ENCODE measurements at places on chromosomes 2 and 18.

DNA sequence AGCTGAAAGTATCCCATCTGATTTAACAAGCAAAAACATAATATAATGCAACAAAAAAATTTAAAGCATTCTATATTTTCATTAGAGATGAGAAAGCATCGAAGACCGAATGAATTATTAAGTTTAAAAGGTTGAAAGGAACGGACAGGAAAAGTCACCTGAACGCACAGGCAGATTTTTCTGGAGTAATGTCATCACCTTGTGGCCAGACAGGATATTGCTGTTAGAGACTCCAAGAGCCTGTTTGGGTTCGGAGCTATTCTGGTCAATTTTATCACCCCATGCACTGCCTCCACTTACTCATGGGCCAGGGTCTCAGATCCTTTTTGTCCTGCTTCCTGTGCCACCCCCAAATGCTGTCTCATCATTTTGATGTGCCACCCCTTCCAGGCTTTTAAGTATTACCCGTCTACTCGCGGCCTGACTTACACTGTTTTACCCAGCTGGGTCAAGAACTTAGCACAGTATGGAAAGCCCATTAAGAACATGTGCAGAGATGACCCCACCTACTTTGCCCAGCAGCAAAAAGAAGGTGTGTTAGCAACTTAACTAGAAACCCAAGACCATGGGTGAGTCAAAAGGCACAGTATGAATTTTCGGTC lies 27.3 kb downstream of the GKN2 start:
- peak; percentile 71 for DNase-seq

DNA sequence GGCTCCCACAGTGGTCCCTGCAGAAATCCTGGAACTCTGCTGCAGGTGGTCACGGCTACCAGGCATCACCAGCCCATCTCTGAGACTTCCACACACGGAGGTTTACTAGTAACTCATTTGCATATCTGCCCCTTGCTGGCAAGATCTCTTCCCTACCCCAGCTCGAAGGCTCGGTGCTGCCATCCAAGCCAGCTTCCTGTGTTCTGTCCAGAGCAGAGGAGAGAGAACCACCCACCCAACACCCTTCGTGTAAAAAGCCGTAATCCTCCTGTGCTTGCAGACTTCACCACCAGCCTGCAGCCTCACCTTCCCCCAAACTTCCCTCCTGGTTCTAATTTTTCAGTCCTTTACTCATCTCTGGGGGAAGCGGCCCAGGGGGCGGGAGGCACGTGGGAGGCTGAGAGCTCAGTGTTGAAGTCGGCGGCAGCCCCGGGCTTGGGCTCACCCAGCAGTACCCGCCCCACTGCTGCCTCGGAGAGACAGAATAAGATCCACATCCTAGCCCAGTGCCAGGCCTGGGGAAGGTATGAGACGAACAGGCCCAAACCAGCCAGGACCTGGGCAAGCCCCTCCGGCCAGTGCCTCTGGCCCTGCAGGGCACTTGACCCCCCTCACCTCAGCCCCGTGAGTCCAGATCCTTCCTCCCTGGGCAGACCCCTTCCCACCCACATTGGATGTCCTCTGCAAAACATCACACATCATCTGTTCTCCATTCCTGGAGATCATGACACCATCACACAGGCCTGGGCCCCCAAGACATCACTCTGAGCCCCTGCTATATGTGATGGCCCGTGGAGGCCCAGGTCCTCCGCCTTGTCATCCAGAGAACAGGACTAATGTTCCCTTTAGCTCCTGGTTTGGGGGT lies 145.8 kb upstream of the ID2 start:
- DNase-seq, result no peak

- DNase-seq, result no peak
Observed at GRCh38 chr2:60867848-60868247, 13.5 kb upstream of the REL start.

- DNase-seq, result no peak
Observed at GRCh38 chr18:78822949-78823285, 156.7 kb upstream of the SALL3 start.

DNA sequence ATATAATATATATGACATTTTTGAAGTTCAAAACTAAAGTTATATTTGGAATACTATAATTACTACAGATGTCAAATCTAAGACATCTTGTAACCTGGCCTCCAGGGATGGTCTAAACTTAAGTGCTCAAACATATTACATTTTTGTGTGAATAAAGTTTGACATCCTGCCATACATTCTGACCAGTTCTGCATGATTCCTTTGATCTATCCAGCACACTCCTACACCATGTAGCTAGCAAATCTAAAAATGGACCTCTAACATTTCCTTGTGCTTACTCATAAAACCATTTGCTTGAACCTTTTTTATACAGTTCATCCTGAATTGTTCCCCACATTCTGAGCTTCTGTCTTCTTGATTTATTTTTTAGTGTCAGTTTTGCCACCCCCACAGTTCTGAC lies 294.3 kb upstream of the ZNF804A start:
- no peak for DNase-seq

- DNase-seq, result no peak
Observed at GRCh38 chr18:80229363-80229762, 18.0 kb downstream of the PARD6G start.

DNA sequence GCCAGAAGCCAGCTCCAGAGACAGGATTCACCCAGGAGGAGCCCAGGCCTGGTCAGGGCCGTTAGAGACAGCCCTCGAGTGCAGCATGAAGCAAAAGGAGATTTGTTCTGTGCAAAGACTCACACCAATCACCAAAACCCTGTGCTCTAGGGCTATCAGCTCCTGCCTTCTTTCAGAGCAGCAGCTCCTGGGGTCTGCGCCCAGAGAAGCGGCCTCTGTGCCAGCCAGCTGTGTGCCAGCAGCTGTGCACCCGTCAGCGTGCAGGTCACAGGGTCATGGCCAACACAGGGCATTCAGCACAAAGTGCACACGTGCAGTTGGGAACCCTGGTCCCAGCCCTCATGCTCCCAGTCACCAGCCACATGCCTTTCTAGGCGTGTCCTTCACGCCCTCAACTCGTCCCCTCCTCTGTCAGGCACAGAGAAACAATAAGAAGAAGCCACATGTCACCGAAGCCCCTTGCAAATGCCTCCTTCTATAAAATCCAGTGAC lies 49.3 kb downstream of the ZNF516 start:
- no peak for DNase-seq

GRCh38 chr2:240913810-240914644 lies 7.9 kb downstream of the CROCC2 start:
- DNase-seq, result peak; percentile 24

DNA sequence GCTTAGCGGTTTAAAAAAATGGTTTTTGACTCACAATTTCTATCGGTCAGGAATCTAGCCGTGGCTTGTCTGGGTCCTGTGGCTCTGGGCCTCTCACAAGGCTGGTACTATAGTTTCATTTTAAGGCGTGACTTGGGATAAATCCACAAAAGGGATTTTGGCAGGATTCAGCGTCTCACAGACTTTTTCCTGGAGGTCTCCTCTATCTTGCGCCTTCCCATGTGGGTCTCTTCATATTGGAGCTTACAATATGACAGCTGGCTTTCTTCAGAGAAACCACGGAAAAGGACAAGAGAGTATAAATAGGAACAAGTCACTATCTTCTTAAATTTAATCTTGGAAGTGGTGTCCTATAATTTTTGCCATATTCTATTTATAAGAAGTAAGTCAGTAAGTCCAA lies 250.5 kb downstream of the DSC3 start:
- DNase-seq, result no peak

- no peak for DNase-seq
Observed at GRCh38 chr18:23690505-23691068, 1.3 kb downstream of the LAMA3 start.

DNA sequence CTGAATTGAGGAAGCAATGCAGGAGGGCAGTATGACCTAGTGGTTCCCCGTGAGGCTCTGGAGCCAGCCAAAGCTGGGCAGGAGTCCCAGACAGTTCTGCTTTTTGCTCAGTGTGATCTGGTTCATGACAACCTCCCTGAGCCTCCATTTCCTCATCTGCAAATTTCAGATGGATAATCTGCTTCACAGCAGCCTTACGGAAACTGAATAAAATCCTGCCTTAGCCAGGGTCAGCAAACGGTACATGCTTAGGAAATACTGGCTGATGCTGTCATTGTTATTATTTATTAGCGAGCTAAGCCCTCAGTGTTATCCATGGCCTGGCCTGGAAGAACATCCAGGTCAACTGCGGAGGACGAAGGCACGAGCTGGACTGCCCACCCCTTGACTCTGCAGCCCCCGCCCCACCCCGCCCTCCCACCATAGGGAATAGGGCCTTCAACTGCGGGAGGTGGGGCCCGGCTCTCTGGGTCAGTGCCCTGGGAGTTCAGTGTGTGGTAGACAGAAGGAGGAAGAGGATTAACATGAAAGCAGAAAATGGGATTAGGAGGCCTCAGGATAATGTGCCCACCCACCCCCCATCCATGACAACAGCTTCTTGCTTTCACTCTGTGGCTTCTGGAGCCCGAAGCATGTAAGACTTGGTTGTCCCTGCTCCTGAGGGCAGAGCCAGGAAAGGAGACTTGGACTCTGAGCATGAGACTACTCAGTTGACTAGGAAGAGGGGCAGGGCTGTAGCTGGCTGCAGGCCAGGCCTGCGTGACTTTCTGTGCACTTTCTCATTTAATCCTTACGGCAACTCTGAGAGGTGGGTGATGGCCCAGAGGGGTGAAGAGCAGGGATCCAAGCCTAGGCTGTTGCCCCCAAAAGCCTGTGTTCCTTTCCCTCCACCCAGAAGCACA lies 13.1 kb downstream of the PKDCC start:
- no peak for DNase-seq

- DNase-seq, result no peak
Observed at GRCh38 chr2:5734859-5735520, 42.8 kb downstream of the SOX11 start.

DNA sequence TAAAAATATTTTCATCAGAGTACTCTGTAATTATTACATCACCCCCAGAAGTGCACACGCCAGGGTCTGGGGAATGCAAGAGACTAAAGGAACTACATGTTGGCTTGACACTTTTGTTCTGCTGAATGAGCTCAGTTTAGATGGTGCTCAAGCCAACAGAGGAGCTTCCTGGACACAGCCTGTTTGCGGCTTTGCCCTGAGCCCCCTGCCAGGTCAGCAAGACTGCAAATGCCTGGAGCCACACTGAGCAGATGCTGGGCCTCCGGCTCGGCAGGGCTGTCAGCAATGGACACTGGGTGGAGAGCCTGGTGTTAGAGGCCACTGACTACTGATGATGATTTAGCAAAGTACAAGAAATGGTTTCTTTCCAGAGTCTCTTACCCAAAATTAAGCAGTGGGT lies 31.9 kb downstream of the PTPN18 start:
- no peak for DNase-seq

DNA sequence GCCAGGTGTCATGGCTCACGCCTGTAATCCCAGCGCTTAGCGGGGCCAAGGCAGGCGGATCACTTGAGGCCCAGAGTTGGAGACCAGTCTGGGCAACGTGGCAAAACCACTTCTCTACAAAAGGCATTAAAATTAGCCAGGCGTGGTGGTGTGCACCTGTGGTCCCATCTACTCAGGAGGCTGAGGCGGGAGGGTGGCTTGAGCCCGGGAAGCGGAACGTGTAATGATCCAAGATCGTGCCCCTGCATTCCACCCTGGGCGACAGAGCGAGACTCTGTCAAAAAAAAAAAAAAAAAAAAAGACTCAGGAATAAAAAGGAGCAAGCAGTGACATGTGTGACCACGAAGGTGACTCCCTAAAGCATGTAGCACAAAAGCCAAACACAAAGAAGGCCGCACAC lies 50.1 kb upstream of the SALL3 start:
- DNase-seq, result no peak

DNA sequence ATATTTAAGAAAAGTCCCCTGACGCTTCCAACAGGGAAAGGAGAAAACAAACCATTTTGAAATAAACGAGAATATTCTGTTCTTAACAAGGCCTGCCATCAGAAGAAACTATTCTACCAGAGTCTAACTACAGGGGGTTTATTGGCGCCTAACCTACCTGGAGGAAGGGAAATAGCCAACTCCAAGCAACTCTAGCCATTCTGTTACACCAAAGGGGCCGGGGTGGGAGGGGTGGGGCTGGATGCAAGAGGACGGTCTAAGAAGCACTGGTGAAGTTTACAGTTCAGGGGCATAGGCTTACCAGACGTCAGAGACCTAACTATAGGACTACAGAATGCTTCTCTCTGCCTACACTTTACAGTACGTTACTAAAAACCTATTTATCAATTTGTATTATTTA lies 60.5 kb upstream of the GALNT5 start:
- no peak for DNase-seq

- DNase-seq, result no peak
Observed at GRCh38 chr2:159201360-159202063, 85.0 kb downstream of the WDSUB1 start.

DNA sequence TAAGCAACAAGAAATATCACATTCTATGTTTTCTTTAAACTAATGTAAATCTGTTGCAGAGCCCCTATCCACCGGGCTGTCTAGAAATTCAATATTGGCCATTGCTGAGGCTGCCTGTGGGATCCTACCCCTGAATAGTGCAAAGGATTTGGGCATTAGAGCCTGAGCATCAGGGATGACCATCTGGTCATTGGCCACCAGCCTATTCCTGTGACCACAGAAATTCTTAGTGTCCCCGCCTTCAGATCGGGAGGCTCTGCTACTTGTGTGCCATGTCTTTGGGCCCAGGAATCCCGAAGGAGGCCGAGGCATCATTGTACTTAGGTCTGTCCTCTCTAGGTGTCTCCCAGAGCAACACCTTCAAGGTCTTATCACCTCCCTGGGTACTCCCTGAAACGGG lies 73.8 kb downstream of the HRH4 start:
- no peak for DNase-seq

DNA sequence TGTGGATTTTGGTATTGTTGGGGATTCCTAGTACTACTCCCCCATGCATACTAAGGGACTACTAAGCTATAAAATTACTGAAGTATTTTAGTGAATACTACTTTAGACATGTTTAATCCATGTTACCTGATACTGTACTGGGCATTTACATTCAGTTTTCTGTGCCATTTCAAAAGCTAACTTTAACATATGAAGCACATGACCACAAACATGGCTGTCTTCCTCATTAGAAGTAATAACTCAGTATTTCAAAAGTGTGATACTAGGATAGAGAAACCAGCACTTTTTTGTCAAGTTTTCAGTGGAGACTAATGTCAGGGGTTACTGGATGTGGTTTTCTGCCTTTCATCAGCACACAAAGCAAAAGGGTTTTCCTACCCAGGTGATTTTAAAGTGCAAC lies 27.9 kb downstream of the WDR33 start:
- no peak for DNase-seq

DNA sequence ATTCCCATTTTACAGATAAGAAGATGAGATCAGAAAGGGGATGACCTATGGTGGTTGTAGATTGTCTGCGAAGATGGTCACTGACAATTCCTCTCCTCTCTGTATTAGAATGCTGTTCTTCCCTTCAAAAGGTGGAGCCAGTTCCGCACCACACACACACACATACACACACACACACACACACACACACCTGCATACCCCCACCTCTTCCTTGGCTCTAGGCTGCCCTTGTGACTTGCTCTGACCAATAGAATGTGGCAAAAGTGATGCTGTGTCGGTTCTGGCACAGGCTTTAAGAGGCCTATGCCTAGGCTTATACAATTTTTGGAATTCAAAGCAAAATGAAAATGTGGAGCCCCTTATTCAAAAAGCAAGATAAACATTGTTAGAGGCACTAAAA lies 88.0 kb downstream of the ZFP36L2 start:
- DNase-seq, result no peak

GRCh38 chr2:201414099-201415023 lies 36.9 kb downstream of the TRAK2 start:
- peak; percentile 66 for DNase-seq

GRCh38 chr2:197078535-197078934 lies 152.0 kb upstream of the PGAP1 start:
- DNase-seq, result no peak

All from T-helper 2 cell (primary cell).